ENCODE measurements at places on chromosomes 1 and 21.
A peak's percentile ranks its signal among the peaks of the same experiment; 100 is the strongest.

GRCh38 chr1:109112652-109113285, 1.1 kb upstream of the ELAPOR1 start:
- peak; percentile 93 for DNase-seq

- no peak for DNase-seq
Observed at GRCh38 chr1:89557445-89557825, 32.8 kb downstream of the LRRC8B start.

DNA sequence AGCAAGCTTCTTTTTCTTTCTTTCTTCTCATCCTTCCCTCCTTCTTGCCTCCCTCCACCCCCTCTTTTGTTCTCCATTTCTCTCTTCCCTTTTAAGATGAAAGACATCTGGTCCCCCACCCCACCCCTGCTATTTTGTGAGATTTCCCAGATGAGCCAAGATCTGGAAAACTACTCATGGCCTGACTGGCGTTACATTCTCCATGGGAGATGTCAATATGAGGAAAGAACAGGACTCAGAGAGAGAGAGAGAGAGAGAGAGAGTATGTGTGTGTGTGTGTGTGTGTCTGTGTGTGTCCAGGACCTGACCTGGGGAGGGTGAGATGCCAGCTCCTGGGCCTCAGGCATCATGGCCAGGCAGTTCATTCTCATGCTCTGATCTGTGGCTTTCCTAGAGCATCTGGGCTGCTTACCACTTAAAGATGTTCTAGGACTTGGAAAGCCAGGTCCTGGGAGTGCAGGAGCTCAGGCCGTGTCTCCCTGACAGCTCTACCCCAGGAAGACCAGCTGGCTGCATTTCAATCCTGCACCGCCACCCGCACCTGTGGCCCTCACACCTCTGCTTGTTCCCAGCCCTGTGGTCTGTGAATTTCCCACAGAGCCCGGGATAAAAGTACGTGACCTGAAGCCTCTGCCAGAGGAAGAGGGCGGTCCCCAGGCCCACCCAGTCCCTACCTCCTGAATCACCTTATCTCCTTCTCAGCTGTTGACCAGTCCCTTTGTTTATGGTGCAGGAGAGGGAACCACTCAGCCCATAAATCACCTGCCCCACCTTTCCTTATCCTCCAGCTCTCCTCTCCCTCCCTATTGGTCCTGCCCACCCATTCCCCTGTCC, 3.2 kb upstream of the BEST4 start:
- no peak for DNase-seq

DNA sequence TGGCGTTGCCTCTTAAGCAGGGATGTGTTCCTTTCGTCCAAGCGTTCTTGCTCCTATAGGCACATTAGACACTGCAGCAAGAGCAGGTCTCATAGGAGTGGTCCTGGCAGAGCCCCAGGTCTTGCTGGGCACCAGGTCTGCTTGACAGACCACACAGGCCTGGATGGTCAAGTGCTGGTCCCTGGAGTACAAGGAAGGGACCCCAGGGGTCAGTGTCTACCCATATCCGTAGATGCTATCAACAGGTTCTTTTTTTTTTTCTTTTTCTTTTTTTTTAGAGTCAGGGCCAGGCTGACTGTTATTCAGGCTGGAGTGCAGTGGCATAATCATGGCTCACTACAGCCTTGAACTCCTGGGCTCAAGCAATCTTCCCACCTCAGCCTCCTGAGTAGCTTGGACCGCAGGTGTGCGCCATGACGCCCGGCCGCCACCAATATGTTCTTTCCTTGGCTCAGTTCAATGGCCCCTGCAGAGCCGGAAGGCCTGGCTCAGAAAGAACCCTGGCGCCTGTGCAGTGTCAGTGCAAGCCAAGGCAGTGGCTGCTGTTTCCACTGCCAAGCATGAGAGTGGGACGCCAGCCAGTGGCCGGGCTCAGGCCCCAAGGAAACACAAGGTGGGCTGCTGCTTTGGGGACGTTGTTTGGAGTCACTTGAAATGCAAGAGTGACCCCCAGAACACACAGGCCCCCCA, 10.0 kb upstream of the TNFRSF8 start:
- no peak for DNase-seq

DNA sequence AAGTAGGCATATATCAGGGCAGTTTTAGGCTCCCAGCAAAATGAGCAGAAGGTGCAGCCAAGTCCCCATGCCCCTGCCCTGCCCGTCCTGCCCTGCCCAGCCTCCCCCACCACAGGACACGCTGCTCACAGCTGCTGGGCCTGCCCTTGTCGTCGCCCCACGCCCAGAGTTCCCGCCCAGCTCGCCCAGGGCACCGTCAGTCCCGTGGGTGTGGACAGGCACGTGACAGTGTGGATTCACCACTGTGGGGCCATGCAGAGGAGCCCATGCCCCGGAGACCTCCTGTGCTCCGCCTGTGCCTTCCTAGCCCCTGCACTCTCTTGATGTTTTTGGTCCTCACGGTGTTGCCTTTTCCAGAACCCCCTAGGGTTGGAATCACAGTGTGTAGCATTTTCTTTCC, 7.0 kb downstream of the FAAP20 start:
- DNase-seq = no peak

GRCh38 chr1:155889566-155889965, 21.6 kb downstream of the RIT1 start:
- peak; percentile 43 for DNase-seq
